Germinal center (tissue), 1 donor: ENCODE measurements at places on chromosomes 5 and 9.
A peak's percentile ranks its signal among the peaks of the same experiment; 100 is the strongest.

- DNase-seq: no peak
These were observed 6.6 kb downstream of the BARX1 start for GRCh38 chr9:93948441-93949072.

- DNase-seq: no peak
These were observed 144.3 kb downstream of the MUSK start for GRCh38 chr9:110812886-110813285.

DNA sequence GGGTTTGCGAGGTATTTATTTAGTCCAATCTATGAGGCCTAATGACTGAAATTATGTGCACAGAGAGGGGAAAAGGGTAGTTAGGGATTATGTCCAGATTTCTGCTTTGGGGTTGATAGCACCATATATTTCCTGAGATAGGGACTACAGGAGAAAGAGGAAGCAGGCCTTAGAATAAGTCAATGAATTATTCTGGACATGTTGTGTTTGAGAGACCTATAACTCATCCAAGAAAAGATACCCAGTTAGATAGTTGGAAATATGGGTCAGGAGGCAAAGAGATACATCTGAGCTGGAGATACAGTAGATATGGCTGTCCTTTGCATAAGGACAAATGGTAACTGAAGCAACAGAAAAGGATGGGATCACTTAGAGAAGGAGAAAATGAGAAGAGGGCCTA, 53.1 kb downstream of the NR3C1 start:
- no peak for DNase-seq

DNA sequence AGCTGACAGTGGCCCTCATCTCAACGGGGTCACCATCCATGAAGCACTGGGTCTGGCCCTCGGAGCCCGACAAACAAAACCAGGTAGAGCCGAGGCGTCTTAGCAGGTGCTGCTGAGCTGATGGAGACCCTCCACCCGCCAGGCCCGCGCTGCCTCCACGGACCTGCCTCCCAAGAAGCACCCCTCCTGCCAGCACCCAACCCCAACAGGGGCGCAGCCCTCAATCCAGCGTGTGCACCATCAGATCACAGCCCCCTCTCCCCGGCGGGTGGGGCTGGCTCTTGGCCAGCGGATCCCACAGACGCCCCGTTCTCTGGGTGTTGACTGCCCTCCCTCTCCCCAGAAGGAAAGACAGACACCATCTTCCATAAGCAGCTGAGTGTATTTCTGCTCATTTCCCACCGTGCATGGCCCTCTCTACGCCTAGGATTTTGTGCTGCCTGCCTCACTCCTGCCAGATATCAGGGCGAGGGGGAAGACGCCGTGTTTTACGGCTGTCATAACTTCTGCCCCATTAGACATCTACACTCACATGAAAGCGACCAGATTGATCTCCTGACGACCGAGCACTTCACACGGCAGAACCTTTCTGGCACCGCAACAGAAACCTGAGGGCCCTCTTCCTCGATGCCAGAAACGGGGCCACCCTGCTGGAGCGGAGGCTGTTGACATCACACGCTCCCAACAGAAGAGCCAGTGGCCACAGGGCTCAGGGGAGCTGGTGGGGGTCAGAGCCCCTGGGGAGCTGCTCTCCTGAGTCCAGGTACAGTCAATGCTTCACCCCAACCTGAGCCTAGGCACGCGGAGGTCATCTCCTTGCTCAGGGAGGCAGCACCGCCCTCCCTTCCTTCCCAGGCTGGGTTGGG, 12.4 kb downstream of the NACC2 start:
- DNase-seq: no peak

DNA sequence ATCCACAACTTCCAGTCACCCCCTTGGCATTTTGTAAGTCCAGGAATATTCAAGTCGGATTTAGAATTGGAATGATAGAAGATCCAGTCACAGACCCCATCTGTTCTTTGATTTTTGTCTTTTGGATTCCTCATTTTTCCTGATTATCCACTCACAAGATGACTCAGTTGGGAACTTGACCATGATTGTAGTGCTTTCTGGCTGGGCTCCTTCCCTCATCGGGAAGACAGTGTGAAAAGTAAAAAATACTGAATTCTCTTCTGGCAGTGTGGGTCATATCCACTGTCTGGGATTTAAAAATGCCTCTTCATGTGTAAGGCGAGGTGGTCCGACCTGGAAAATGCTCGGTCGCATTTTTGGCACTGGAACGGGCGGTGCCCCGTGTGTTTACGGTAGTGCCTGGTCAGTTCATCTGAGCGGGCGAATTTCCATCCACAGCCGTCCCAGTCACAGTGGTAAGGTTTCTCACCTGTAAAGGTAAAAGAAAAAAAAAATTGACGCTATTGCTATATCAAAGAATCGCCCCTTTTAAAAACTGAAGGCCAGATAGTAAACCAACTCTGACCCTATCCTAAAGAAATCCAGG, 4.0 kb downstream of the KLF4 start:
- DNase-seq: no peak

DNA sequence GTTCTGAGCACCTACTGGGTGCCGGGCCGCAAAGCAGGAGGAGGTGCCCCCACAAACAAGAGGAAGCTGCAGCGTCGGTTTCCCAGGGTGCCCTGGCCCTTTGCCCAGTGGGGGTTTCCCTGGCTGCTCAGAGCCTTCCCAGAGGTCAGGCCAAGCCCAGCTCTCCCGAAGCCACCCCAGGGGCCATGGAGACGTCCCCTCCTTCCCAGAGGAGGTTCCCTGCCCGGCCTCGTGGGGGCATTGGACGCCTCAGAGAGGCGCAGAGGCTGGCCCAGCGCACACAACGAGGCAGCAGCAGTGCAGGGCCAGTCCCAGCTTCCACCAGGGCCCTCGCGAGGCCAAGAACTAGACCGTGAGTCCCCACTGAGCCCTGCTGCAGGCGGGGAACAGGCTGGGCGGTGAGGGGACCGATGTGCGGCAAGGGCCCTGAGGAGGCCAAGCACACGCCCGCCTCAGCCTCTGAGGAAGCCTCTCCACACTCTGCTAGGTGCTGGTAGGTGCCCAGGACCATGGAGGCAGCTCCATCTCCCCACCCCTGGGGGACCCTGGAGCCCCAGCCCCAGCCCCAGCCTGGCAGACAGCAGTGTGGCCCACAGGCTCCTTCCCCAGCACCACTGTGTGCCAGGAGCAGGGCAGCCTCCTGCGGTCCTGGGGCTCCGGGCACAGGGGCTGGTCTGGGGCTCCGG, 7.0 kb downstream of the DIPK1B start:
- DNase-seq: no peak

- no peak for DNase-seq
These were observed 999 bp upstream of the HNRNPA0 start for GRCh38 chr5:137754961-137755762.

GRCh38 chr5:142248853-142249462, 75.9 kb downstream of the SPRY4 start:
- no peak for DNase-seq

DNA sequence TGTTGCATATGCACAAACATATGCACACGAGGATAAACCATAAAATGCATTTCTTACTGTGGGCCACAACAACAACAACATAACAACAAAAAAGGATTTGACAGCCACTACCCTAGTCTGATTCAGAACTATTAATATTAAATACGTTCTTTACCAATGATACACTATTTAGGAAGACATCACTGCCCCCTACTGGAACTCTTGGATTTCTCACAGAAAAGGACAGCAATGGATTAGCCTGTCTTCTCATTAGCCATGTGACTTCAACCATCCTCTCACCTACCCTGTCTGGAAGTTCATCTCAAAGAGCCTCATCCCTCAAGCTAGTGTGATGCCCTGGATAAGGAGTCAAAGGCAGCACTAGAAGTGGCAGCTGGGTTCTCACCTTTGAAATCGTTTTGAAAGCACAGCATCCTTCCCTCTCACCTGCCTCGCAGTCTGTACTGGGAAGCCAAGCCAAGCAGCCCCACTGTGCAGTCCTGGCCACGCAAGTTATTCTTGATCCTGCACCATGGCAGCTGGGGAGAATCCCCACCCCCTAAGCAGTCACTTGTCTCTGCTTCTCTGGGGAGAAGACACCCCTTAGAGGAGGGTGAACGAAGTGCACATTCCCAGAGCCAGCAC, 64.6 kb downstream of the SH3TC2 start:
- peak; percentile 19 for DNase-seq

DNA sequence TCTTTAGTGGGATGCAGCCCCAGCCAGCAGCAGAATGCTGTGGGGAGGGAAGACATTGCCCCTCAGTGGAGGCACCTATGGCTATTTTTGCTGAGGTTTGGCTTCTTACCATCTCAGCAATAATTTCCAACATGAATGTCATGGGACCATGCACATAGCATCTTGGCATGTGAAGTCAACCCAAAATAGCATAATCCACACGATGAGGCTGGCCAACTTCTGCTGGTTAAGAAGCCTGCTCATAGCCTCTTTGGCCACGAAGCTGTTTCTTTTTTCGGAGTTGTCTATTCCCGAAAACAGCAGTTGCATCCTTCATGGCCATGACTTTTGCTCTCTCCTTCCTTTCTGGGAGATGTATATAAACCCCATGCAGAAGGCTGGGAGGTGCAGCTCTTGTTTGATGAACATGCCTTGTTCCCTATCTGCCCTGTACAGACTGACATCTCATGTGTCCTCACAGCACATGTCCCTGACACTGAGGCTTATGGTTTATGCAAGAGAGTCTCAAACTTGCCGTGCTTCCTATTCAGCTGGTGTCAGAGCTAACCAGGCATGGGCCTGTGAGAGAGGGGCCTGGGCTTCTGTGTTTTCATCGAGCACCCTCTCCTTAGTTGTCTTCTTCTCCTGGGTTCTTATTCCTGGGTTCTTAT, 45.3 kb downstream of the SYK start:
- no peak for DNase-seq

- no peak for DNase-seq
These were observed 1354.4 kb upstream of the C9orf72 start for GRCh38 chr9:28927691-28928090.

GRCh38 chr5:72330712-72331111, 10.5 kb downstream of the PTCD2 start:
- DNase-seq: no peak

- DNase-seq: no peak
These were observed 26.5 kb downstream of the B4GALT1 start for GRCh38 chr9:33140401-33141360.

- no peak for DNase-seq
These were observed 108.9 kb downstream of the PAPPA start for GRCh38 chr9:116262448-116262847.

DNA sequence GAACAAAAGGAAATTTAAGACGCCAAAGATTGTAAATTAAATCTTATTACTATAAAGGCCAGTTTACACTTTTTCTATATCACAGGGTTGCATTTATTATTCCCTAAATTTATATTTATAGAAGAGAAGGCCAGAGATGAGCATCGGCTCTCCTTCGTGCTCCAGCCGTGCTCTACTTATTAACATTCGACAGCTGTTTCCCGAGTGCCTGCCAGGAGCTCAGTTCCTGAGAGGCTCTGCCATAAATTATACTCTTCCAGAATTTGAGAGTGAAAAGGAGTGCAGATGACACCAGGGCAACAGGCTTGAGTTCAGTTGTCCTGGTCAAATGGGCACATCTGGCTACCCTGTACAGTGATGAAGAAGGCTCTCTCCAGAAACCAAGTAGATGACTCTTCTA, 70.1 kb downstream of the PCSK5 start:
- DNase-seq: no peak

- DNase-seq: no peak
These were observed 15.2 kb downstream of the FIBCD1 start for GRCh38 chr9:130923611-130924447.

- no peak for DNase-seq
These were observed 80.6 kb downstream of the FEM1C start for GRCh38 chr5:115463983-115464382.

DNA sequence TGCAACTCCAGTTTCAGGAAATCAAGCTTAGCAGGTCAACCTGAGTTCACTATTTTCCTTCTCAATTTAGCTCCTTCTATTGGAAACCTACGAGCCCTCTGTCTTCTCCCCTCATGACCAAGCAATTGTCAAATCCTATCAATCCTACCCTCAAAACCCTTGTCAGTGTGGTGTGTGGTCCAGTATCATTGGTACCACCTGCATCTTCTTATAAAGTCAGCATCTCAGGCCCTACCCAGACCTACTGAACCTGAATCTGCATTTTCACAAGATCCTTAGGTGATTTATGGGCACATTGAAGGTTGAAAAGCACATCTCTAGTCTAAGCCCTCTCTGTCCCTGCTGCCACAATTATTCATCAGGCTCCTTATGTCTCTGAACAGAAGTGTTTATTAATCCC, 77.6 kb upstream of the NR4A3 start:
- DNase-seq: no peak

- DNase-seq: no peak
These were observed 3.3 kb upstream of the FOXB2 start for GRCh38 chr9:77016121-77016525.

DNA sequence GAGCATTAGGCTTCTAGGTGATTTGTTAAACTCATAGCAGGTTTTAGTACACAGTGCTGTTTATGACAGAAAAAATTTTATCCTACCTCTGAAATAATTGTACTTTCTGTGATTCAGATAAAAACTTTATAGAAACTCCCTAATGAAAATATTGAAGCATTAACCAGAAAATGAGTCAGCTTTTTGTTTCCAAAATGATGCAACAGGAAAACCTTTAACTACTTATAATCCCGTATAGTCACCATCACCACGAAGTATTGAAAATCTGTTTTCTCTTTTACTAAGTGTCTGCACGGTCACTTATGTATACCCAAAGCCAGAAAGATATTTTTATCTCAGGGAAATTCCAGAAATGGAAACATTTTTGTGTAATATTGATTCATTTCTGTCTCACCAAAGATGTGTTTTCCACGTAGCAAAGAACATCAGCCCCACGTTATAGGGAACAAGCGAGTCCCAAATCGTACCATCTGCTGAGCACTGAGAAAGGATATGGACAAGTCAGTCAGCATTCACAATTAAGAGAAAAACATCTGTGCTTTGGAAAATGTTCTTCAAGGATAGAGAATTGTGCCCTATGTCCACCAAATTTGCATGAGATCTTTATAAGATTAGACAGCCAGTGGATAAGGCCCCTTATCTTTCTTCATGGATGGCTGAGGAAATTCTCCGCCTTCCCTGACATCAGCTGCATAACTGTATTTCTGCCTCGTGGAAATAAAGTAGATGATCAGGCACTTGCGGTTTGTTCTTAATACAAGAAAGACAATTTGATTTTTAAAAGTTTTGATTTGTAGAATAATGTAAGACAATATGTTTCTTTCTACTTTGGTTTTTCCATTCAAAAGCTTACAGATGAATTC, 41.9 kb downstream of the TNFAIP8 start:
- DNase-seq: no peak

DNA sequence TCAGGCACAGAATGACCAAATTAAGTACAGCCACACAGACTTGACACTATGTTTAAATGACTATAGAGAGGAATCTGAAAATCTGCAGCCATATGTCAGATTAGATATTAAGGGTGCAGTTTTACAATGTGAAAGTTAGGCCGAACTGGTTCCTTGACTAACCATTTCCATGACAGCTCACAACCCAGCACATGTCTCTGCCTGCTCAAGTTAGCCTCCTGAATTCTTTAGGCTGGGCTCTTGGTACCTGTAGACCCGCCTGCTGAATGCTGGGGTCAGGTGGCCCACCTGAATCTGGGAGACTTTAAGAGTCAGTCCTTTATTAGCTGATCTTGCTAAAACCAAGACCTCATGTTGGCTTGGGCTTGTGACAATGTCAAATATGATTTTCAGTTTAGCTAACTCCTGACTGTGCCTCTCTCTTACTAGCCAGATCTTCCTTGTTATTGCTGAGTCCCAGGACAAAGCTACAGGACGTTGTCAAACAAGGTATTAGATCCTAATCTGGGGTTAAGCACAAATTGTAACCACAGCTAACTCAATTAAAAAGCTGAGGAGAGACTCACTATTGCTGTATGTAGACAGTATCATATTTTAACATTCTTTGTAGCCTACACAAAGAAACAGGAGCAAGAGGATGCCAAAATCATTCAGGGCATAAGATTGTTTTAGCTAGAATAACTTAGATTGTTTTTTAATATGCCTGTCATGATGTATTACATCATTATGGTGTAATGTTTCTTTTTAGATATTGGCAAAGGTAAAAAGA, 490.9 kb downstream of the SEMA5A start:
- DNase-seq: no peak
